ENCODE measurements at places on chromosomes 5 and 9. TPM values are rescaled to one million over a fixed set of nuclear protein-coding genes. Genes with fewer than 3 reads are reported as not detected.

Gene LRRC14B
- polyA plus RNA-seq, result not detected

Gene ACOT12
- not detected for polyA plus RNA-seq

Gene GRM6
- polyA plus RNA-seq, result not detected

Gene ZCCHC7
- polyA plus RNA-seq, result 9.1 TPM

Gene ZNF346
- 4.3 TPM for polyA plus RNA-seq

Gene VCAN
- 0.67 TPM for polyA plus RNA-seq

- no peak for DNase-seq
Observed at GRCh38 chr9:137213160-137214060, 7.9 kb downstream of the NDOR1 start.

DNA sequence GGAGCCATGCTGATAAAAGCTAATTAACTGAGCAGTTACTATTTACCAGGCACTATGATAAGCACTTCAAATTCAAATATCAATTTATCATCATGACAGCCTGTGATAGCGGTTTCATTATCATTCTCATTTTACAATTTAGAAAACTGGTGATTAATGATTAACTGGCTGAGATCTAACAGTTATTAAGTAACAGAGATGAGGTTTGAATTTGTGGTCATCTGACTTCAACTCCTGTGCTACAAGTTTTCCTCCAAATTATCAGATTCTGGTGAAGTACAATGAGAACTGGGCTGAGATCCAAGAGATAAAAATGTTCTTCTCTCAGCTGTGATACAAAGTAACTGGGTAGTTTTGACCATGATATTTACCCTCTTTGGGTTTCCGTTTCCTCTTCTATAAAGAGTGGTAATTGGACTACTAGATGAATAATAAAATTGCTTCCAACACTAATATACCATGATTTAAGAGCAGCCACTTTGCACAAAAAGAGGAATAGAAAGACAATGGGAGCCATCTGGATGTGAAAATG, 74.5 kb upstream of the CCNG1 start:
- peak; percentile 68 for DNase-seq

GRCh38 chr9:95502248-95502647, 14.5 kb downstream of the PTCH1 start:
- no peak for DNase-seq

- DNase-seq, result no peak
Observed at GRCh38 chr9:27584931-27585330, 11.7 kb upstream of the C9orf72 start.

GRCh38 chr9:6557883-6558616, 87.5 kb downstream of the GLDC start:
- no peak for DNase-seq

DNA sequence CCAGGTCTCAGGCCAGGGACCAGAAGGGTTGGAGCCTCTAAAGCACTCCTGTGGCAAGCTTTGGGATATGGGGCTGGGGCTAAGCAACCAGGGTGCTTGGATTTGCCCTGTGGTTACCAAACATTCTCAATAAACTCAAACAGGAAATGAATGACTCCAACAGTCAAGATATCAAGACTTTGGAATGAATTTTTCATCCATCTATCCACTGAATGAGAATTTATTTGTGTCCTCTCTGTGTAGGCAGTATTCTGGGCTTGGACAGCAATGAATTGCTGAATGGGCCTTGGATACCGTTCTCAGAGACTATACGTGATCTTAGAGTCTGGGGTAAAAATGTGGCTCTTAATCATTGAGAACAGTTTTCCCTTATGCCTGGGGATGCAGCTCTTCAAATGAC, 212.5 kb downstream of the DAB2IP start:
- DNase-seq, result no peak

GRCh38 chr9:121593066-121593465, 58.4 kb upstream of the DAB2IP start:
- no peak for DNase-seq

DNA sequence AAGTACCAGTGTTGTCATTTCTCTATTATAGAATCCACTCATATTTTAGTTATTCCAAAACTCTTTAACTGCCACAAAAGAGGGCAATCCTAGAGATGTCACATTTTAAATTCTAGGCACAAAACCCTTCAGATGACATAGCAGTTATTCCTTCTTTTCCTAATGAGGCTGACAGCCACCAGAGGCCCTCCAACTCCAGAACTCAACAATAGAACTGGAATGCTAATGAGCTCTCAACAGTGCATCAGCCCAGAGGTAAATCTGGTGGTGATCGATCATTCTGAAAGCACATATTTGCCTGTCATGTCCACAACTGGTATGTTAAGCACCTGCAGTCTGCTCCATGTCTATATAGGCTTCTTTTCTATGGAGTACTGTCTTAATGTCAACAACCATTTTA, 40.2 kb upstream of the RAB3C start:
- DNase-seq, result no peak

DNA sequence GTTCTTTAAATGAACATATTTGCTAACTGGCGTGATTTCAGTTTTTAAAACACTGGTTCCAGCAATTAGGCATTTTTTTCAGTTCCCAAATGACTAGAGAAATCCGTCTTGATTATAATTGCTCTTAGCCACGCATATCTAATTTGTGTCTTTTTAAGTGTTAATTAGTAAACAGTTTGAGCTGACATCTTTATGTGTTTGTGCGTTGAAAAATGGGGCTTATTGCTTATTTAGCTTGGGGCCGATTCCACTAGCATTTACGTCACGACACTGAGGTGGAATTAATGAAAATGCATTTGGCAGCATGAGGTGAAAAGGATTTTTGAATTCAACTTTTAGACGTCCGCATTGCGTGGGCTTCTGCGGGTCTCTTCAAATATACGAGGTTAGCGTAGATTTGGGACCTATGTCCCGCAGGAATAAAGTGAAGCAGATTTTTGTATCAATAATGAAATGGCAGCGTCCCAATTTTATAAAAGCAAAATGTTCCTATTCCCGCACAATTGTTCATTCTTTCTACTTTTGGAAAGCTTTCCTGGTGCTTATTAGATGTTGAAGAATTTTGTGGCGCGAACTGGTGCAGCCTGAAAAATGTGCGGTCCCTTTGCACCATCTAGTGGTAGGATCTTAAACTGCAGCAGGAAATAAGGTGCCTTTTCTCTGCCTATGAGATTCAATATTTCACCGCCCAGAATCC, 122.7 kb upstream of the LMX1B start:
- peak; percentile 72 for DNase-seq

DNA sequence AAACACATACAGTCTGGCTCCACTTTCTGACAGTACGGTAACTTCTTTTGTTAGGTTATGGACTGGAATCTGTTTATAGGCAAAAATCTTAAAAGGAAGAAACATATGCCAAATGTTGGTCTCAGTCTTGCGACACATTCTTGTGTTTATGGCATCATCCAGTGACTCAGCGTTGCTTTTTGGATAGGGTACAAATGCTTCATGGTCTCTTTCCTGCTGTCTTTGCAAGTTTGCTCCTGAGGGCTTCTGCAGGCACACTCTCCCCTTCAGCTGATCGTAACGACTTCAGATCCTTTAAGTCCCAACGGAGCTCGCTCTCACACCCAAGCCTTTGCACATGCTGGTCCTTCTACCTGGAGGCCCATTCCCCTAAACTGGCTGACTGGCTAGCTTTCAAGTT, 23.6 kb upstream of the TNFSF8 start:
- DNase-seq, result peak; percentile 3

- no peak for DNase-seq
Observed at GRCh38 chr5:62139741-62140140, 166.3 kb upstream of the KIF2A start.

GRCh38 chr5:127203818-127204217, 86.8 kb upstream of the MEGF10 start:
- no peak for DNase-seq

DNA sequence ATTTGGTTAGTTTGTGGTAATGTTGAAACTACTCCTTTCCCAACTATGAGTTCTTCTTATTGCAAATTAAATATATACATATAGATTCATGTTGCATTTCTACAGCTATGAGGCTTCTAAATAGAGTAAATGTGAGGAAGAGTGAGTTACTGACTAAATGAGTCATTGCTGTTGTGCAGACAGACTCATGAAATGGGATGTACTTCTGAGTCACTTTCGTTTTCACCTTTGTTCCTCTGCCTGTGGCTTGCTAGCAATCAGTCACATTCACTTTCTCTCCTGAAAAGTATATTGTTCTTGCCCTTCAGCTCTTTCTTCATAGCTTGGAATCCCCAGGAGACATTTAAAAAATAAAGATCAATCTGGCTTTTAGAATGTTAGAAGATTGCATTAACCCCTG, 295.5 kb upstream of the SMC2 start:
- DNase-seq, result peak; percentile 15

- DNase-seq, result no peak
Observed at GRCh38 chr5:78377056-78377717, 16.8 kb downstream of the SCAMP1 start.

DNA sequence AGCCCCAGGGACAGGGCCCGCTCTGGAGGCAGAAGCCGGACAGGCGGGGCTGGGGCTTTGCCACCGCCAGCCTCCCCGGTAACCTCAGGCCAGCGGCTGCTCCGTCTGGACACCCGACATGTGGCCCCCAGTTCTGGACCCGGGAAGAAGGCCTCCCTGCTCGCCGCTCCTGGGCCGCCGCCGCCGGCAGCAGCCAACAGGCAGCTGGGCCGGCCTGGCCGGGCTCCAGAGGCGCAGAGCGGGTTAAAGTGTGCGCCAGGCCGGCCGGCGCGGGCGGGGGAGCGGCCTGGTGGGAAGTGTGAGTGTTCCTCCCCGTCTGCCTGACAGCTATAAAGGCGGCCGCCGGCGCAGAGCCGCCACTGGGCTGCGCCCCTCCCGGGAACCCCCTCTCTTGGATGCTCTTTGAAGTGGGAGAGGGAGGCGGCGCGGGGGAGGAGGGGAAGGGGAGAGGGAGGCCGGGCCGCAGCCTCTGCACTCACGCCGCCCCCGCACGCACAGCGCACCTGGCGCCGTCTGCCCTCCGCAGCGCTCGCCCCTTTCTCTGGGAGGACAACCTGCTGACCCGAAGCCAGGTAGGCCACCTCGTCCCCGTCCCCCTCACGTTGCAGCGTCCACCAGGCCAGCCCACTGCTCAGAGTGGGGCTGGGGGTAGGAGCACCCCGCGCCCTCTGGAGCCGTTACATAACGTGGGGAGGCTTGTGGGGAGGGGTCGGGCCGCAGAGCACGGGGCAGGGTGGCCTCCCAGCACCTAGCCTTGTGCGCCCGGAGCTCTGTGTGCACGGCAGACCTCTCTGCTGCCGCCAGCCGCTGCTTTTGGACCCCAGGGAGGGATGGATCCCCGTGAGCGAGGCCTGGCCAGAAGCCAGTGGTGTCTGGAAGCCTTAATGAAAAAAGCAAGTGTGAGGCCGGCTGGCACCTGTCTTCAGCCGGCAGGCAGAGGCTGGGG, at the start of gene ADAMTSL2:
ADAMTSL2 (plus strand) TSS at position 359 of the 946 bp plus-strand sequence. CDS start 2,009 bp downstream, outside the sequence.
- peak; percentile 64 for DNase-seq

DNA sequence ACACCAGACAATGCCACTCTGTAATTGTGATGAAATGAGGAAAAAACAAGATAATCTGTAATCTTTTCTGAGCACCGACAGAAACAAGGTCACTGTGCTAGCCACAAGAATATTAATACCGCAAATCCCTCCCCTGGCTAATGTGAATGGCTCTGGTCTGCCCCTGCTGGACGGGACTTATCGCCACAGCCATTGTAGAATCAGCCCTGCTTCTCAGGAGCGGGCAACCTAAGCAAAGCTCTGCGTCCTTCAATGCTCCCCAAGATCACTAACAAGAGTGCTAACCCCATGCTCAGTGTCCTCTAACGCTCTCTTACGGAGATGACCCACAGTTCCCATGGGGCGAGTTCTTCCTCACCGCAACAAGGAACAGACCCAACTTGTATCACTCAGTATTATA, 42.7 kb downstream of the OR2V1 start:
- DNase-seq, result no peak

- DNase-seq, result no peak
Observed at GRCh38 chr9:19498015-19498414, 89.2 kb downstream of the ACER2 start.

DNA sequence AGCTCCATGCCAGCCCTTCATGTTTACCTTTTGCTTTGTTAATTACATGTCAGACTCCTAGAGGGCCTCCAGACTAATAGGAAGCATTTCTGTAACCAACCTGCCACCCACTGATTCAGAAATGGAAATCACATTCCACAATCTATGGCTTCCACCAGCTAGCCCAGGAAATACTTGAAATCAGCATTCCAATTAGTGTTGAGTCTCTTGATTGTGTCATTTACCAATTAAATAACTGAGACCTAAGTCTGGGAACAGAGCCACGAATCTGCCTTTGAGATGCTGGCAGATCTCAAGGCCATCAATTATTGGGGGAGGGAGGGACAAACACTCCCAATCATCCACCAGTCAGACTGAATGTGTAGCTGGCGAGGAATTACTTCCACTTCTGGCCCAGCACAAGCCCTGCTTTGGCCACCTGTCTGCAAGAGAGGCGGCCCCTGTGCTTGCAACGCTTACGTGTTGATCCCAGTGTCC, 27.4 kb upstream of the SAP30L start:
- no peak for DNase-seq

- no peak for DNase-seq
Observed at GRCh38 chr5:61621202-61621650, 289.2 kb downstream of the ZSWIM6 start.

DNA sequence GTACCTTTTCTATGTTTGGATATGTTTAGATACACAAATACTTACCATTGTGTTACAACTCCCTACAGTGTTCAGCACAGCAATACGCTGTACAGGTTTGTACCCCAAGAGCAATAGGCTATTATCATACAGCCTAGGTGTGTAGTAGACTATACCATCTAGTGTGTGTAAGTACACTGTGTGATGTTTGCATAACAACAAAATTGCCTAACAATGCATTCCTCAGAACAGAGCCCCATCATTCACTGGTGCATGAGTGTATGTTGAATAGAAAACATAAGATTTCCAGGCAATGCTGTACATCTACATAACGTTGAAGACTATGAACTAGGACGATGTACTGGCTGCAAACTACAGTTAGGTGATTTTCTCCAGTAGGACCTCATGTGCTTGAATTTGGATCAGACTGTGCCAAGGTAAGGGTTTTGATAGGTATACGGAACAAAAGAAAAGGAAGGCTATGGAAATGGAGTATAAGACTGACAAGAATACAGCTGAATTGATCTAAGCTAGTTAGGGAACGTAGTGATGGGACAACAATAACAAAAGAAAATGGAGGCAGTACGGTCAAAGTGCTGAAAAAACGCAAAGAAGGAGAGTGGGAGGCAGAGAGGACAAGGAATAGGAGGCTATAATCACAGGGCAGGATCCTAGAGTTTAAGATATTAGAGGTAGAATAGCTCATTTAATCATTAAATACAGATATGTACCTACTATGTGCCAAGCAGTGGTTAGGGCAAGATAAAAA, 46.9 kb downstream of the FNIP1 start:
- no peak for DNase-seq

DNA sequence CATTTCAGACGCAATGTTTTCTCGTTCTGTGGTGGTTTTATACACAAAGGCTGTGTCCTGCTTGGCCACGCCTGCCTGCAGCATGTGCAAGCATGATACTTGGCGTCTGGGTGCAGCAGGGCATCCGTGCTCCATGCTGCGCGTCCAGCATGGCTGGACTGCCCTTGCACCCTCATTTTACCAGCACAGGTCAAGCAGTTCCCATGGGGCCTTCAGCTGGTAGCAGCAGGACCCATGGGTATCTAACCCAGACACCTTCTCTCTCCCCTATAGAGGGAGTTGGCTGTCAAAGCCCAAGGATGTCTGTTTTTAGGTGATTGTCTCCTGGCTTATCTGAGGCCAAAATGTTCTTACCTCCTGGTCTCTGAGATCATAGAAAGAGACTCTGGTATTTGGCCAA, 158.3 kb upstream of the PITX1 start:
- DNase-seq, result no peak

All from small intestine (tissue), 16 donors.